ENCODE measurements at places on chromosomes 11 and 22. TPM values are rescaled to one million over a fixed set of nuclear protein-coding genes. Genes with fewer than 3 reads are reported as not detected.

DNA sequence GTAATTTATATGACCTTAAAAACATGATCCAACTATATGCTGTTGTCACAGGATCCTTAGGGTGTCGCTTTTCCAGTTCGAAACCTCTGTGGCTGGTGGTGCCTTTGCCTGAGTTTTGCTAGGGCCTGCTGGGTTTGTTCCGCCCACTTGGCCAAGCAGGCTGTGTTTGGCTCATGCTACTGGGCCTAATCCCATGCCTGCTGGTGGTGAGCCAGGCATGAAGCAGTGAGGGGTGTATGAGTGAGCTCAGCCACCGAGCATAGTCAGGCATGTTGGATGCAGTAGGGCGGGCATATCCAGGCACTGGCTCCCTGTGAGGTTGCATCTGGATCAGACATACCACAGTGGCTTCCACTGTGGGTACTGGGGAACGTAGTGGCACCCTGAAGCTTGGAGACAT lies 16.3 kb downstream of the NPAT start:
- DNase-seq = no peak

GRCh38 chr11:134292661-134293060 lies 16.5 kb downstream of the GLB1L3 start:
- DNase-seq = no peak

GRCh38 chr22:20604776-20605221 lies 97.4 kb downstream of the MED15 start:
- DNase-seq = no peak

DNA sequence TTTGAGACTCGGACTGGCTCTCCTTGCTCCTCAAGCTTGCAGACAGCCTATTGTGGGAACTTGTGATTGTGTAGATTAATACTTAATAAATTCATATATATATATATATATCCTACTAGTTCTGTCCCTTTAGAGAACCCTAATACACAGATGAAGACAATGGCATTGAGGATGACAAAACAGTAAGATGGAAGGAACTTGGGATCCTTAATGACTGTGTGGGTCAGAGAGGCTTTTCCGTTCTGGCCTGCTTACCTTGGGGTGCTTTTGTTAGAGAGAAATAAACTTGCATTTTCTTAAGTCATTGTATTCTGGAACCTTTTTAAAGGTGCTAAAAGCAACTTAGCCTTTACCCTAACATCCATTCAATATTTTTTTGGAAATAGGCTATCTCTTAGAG lies 49.6 kb upstream of the RRAS2 start:
- DNase-seq = no peak

DNA sequence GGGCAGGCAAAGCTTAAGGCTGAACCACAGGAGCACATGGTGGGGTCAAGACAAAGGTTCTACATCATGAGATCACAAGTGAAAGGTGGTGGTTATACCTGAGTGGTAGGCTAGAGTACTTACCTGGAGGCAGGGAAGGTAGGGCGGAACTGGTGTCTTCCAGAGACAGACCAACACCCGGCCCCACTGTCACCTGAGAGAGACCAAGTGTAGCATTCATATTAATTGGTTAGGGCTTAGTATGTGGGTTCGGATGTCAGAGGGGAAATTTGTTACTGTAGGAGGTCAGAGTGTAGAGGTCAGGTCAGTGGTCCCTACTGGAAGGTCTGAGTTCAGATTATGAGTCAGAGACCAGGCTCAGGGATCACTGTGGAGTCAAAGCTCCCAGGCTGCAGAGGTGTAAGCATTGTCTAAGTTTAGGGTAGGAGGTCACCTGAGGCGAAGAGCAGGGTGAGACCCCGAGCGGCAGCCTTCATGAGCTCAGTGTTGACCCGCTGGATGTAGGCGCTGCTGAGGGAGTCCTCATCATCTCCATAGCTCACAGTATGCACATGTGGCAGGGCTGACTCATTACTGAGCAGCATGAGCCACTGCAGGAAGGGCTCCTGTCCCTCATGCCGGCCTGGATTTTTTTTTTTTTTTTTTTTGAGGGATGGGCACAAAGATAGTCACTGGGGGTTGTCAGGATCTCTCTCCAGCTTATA lies 3.2 kb downstream of the TPP1 start:
- no peak for DNase-seq

NXPE4 gene
- not detected for total RNA-seq

- peak; percentile 82 for DNase-seq
Measured at GRCh38 chr11:123473941-123474677, 44.0 kb downstream of the GRAMD1B start.

GRCh38 chr11:16295592-16295991 lies 60.8 kb downstream of the SOX6 start:
- no peak for DNase-seq

DNA sequence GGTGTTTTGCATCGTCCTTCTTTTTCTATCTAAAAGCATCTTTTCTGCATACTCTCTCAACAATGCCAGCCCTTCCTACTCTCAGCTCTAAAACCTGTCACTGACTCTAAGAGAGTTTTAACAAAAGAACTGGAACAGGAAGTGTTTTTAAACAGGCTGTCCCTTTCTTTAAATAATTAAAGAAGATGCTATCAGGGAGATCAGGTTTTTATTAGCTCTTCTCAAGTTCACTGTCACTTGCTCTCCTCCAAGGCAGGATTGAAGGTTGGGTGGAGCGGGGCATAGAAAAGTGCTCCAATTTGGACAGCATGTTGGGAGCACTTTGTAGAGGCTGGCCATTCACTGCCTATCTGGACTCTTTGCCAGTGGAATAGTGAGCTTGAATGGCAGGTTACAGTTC lies 56.4 kb upstream of the BARX2 start:
- DNase-seq = no peak

GRCh38 chr11:30143098-30143705 lies 87.6 kb upstream of the FSHB start:
- DNase-seq = no peak

TRIM51 gene
- not detected for total RNA-seq

CSTPP1 gene
- 15.4 TPM for total RNA-seq

DNA sequence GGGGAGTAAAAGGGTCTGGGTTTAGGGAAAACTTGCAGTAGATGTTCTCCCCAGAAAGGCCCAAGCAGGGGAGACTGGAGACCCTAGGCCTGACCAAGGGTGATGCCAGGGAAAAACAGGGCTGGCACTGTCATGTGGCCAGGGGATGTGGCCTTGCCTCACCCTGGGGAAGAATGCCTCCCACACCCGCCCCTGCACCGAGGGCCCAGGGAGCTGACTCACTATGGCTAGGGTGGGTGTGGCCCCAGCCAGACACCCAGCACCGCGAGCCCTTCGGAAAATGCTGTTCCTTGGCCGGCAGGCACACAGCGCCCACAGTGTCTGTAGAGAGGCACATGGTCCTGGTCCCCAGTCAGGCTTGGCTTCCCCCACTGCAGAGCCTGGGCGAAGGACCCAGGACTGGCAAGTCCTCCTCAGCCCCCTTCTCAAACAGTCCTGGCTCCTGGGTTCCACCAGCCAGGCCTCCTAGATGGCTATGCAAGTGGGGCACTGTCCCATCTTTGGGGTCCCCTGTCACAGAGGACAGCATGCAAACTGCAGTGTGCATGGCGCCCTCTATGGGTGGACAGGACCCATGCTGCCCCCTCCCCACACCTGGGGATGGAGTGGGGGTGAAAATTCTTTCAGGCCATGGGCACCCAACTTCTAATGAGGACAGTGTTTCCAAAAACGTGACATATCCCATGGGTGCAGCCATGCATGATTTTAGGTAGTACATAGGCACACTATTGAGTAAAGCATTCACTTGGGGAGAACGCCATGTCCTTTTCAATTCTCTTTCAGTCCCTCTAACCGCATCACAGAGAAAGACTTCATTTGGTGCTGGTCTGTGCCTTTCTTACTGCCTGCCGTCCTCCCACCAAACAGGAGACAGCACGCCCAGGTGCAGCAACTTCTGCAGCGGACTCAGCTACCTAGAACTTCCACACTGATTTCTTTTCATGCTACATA lies 15.2 kb downstream of the TMPRSS5 start:
- no peak for DNase-seq
